ENCODE measurements at places on chromosomes 11 and 22. TPM values are rescaled to one million over a fixed set of nuclear protein-coding genes. Genes with fewer than 3 reads are reported as not detected.

Gene CTSF
- total RNA-seq, result not detected

- H3K4me3 ChIP-seq, result no peak overlapping the region
- H3K36me3 ChIP-seq, result no peaks in the 10 kb centered on the region
- H3K4me1 ChIP-seq, result peaks cover 26% of the 10 kb centered on the region
- H3K27me3 ChIP-seq, result no peaks in the 10 kb centered on the region
- DNase-seq, result peak; percentile 59
- no peak overlapping the region for H3K27ac ChIP-seq
Measured at GRCh38 chr22:46131151-46131587, 19.2 kb upstream of the PPARA start.

DNA sequence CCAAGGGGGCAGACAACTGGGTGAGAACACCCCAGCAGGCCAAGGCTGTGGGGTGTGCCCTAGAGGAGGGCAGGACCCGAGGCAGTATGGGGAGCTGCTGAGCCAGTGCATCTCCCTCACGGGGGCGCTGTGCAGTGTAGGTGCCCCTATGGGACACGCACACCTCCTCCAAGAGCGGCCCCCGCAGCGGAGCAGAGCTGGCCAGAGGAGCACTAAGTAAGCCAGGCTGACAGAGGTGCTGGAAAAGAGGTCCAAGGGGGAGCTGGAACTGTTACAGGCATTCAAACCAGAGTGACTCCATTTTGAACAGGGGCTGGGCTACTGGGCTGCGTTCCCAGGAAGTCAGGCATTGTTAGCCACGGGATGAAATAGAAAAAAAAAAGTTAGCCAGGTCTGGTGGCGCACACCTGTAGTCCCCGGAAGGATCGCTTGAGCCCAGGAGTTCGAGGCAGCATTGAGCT lies 41.8 kb downstream of the TST start:
- H3K4me3 ChIP-seq, result peak overlapping the region; percentile 71
- DNase-seq, result peak; percentile 95
- H3K4me1 ChIP-seq, result peaks cover 6% of the 10 kb centered on the region
- H3K27ac ChIP-seq, result no peak overlapping the region
- H3K27me3 ChIP-seq, result no peaks in the 10 kb centered on the region

DNA sequence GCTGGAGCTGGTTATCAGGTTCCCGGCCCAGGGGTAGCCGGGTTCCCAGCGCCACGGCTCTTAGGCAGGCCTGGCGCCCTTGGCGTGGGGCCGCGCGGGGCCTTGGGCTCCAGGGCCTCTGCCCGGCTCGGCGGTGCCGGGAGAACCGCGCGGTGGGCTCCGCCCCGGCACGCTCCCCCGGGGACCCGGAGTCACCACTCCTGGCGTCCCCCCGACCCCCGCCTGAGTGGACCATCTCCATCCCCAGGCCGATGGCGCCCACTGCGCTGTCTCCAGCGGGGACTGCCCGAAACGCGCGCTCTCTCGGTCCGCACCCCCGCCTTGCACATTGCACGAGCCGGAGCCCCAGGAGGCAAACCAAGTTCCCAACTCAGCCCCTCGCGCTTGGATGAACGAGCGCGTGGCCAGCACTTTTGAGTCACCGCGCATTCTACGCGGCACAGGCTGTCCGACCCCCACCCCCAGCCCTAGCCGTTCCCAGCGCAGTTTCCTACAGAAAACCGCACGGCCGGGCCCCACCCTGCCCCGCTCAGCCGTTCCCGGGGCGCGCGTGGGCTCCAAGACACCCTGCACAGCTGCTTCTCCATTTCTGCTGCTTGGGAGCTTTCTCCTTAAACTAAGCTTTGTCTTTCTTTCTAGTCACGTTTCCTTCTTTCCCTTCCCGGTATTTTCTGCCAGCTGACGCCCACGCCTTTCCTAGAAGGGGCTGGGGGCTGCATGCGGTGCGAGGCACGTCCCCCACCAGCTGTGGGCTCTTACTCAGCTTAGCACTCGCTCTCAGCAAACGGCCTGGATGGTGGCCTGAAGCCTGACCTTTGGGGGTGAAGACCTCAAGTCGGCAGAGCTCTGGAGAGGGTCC lies 650 bp upstream of the CHID1 start:
- no peak overlapping the region for H3K27ac ChIP-seq
- no peaks in the 10 kb centered on the region for H3K27me3 ChIP-seq
- peak overlapping the region; percentile 100 for H3K4me3 ChIP-seq
- H3K36me3 ChIP-seq, result no peaks in the 10 kb centered on the region

Gene GUCY1A2
- total RNA-seq, result 0.04 TPM

DNA sequence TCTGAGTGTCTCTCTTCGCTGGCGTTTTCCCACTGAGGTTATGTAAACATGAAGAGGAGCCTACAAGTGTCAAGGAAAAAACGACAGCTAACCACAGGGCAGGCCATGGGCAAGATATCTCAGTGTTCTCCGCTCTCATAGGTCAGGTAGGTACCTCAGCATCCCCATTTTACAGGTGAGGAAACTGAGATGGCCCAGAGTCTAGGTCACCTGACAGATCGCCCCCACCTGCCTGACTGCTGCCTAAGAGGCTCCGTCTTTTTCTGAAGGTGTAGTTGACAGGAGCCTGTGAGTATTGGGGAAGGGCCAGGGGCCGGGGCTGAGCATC lies 847 bp upstream of the NDUFA6 start:
- peaks cover 18% of the 10 kb centered on the region for H3K36me3 ChIP-seq
- H3K27ac ChIP-seq, result no peak overlapping the region
- no peaks in the 10 kb centered on the region for H3K27me3 ChIP-seq
- DNase-seq, result no peak
- peaks cover 18% of the 10 kb centered on the region for H3K4me1 ChIP-seq
- peak overlapping the region; percentile 65 for H3K4me3 ChIP-seq

GRCh38 chr11:46410021-46410420 lies 18.4 kb upstream of the CHRM4 start:
- no peak overlapping the region for H3K4me3 ChIP-seq
- H3K4me1 ChIP-seq, result no peaks in the 10 kb centered on the region
- H3K27me3 ChIP-seq, result no peaks in the 10 kb centered on the region
- no peak overlapping the region for H3K27ac ChIP-seq
- no peak for DNase-seq

- H3K27me3 ChIP-seq, result no peaks in the 10 kb centered on the region
- no peak overlapping the region for H3K27ac ChIP-seq
- DNase-seq, result no peak
- H3K36me3 ChIP-seq, result no peaks in the 10 kb centered on the region
Measured at GRCh38 chr11:30457087-30457486, 129.1 kb downstream of the MPPED2 start.

- peak; percentile 56 for DNase-seq
- H3K4me3 ChIP-seq, result peak overlapping the region; percentile 99
- H3K27ac ChIP-seq, result peak overlapping the region; percentile 88
- no peaks in the 10 kb centered on the region for H3K27me3 ChIP-seq
- H3K36me3 ChIP-seq, result peaks cover 61% of the 10 kb centered on the region
- peaks cover 53% of the 10 kb centered on the region for H3K4me1 ChIP-seq
Measured at GRCh38 chr11:66639066-66639813, 737 bp downstream of the RBM4 start.

- no peaks in the 10 kb centered on the region for H3K27me3 ChIP-seq
- no peak overlapping the region for H3K4me3 ChIP-seq
- H3K36me3 ChIP-seq, result no peaks in the 10 kb centered on the region
- H3K4me1 ChIP-seq, result no peaks in the 10 kb centered on the region
- H3K27ac ChIP-seq, result no peak overlapping the region
Measured at GRCh38 chr11:128209138-128209435, 378.3 kb downstream of the ETS1 start.

GRCh38 chr22:30596886-30597285 lies 5.2 kb upstream of the PES1 start:
- H3K27me3 ChIP-seq, result no peaks in the 10 kb centered on the region
- no peak for DNase-seq
- H3K4me1 ChIP-seq, result peaks cover 4% of the 10 kb centered on the region
- H3K36me3 ChIP-seq, result no peaks in the 10 kb centered on the region
- no peak overlapping the region for H3K4me3 ChIP-seq

Gene GGTLC2
- total RNA-seq, result not detected

- no peak for DNase-seq
- no peaks in the 10 kb centered on the region for H3K27me3 ChIP-seq
- H3K4me3 ChIP-seq, result no peak overlapping the region
Measured at GRCh38 chr22:35883031-35883620, 145.5 kb downstream of the RBFOX2 start.

DNA sequence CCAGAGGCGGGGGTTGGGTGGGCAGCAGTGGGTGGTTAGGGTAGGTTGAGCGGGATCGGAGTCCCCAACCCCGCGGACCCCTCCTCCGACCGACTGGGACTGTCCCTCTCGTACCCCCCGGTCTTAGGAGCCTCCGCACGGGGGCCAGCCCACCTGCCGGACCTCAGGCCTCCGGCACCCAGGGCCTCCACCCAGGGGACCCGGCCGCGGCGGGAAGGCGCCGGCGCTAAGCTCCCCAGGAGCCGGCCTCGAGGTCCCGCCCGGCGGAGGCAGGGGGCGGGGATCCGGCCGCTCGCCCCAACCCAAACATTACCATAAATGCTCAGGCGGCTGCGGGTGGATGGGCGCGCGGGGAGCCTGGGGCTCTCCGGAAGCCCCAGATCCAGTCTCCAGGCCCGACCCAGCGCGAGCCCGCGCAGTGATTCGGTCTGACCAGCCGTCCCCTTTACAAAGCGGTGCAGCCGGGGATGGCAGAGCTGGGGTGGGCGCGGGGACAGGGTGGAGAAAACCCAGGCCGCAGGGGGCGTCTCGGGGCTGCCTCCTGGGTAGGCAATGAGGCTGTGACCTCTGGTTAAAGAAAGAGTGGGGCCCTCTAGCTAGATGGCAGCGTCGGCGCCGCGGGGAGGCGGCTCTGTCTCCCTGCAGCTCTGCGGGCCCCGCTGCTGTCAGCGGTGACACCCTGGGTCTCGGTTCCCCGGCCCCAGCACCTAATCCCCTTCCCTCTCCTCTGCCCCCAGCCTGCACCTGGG lies 4.0 kb upstream of the MCAM start:
- DNase-seq, result peak; percentile 79
- peak overlapping the region; percentile 57 for H3K27ac ChIP-seq
- H3K27me3 ChIP-seq, result no peaks in the 10 kb centered on the region
- peaks cover 63% of the 10 kb centered on the region for H3K4me1 ChIP-seq

DNA sequence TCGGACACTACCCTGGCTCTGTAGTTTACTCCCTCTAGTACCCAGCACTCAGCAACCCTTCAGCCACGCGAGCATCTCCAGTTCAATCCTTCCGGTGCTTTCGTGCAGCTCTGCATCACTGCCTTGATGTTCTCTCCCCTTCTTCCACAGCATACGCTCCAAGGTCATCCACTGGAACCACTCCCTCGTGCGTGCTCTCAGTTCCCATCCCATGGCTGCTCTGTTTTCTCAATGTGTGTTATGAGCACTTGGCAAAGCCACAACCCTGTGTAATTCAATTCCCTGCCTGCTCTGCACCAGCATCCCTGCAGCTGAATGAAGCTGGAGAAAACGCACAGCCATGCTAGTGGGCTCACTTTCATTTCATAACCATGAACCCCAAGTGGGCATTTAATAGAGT lies 38.5 kb upstream of the NFRKB start:
- no peaks in the 10 kb centered on the region for H3K36me3 ChIP-seq
- H3K27ac ChIP-seq, result no peak overlapping the region
- no peak for DNase-seq
- no peaks in the 10 kb centered on the region for H3K27me3 ChIP-seq

- H3K4me3 ChIP-seq, result no peak overlapping the region
- H3K4me1 ChIP-seq, result peaks cover 5% of the 10 kb centered on the region
- no peak overlapping the region for H3K27ac ChIP-seq
- DNase-seq, result no peak
- H3K36me3 ChIP-seq, result no peaks in the 10 kb centered on the region
Measured at GRCh38 chr22:39825661-39826102, 67.9 kb downstream of the ENTHD1 start.

Data from Karpas-422 (cell line).